ENCODE measurements at places on chromosomes 1 and 21.

DNA sequence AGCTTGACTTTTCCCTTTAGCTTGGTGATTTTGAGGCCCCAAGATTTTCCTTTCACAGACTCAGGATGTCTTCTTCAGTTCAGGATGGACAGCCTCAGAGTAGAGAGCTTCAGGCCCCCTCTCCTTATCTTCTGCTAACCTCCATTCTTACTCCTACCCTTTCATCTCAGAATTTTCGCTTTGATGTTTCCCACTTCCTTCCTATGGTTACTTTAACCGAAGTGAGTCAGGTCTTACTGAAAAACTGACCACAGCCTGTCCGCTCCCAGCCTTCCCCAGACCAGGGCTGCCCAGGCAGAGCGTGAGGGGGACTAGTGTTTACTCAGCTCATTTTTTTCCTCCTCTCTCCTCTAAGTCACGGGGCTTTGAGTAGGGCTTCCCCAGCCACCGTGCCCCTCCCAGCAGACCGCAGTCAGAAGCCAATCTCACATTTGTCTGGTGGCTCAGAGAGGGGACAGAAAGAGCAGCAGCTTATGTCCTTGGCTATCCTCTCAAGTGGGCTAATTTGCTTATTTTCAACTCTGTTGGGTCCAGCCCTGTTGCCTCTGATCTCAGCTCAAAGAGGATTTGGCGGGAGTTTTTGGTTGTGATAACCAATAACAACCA lies 4.2 kb upstream of the IL19 start:
- no peak for DNase-seq

DNA sequence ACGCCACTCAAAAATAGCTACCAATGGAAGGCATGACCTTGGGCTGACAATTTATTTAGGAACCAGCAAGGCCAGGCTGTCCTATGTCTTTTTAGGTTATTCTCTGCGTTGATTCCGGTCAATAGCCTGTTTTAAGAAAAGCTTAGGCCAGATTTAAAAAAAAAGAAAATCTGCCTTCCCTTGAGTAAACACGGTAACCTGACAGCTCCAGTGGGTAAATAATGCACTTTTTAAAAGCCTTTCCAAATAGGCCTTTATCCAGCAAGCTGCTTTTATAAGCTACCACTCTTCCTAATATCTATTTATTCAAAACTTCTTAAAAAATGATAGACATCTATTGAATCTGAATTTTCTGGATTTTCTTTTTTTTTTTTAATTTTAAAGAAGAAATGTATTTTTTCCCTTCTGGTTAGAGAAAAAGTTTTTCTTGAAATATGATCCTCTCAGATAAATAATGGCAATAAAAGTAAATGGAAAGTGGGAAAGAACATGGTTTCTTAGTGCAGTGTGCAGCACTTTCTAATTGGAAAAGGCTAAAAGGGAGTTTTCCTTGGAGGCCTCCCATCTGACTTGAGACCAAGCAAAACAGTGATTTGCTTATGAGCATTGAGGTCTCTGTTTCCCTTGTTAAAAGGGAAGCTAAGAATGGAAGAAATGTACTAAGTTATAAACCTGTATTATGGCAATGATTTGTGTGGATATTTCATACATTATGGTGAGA lies 281.0 kb upstream of the RUNX1 start:
- DNase-seq, result no peak

GRCh38 chr1:36385410-36386264 lies at the start of gene STK40:
Gene STK40, minus strand, starts transcription at chr1:36385924. Its CDS starts 24,592 bp downstream, at chr1:36361332.
- DNase-seq, result peak; percentile 98

GRCh38 chr1:117201808-117202207 lies 8.9 kb downstream of the VTCN1 start:
- DNase-seq, result no peak

DNA sequence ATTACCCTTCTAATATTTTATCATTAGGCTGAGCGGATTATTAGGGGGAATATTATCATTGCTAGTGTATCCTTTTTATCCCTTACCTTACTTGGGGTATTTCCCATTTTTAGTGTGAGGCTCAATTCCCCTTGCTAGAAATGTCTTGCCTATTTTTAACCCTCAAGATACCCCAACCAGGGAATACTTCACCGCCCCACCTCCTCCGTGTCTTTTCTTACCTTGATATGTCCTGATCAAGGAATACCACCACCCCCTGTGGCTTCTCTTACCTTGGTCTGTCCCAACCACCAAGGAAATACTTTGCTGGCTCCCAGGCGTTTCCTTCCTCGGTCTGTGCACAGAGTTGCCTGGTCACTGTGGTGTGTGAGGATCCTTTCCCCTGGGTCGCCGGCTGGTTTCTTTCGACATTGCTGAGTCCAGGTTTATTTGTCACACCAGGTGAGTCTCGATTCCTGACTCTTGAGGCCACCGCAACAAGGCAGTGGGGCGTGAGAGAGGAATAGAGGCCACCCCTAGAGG lies 57.8 kb downstream of the SERINC2 start:
- no peak for DNase-seq
